ENCODE measurements at places on chromosomes 13 and 19.

DNA sequence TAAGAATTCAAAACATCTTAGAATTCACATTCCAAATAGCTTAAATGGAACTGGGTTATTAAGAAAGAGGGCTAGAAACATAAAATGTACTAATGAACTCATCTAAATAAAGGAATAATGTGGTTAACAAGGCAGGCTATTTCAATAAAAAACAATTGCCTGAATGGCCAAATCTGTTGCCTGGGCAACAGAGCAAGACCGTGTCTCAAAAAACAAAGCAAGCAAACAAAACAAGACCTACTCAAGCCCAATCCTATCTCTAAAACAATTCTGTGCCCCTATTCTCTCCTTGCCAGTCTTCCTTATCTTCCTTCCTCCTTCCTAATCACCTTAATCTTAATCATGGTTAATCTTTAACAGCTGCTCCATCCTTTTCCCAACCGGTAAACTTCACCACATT lies 12.1 kb downstream of the IGFL1 start:
- DNase-seq: no peak

- DNase-seq: no peak
These were observed 7.9 kb downstream of the DCAF15 start for GRCh38 chr19:13959962-13960862.

- DNase-seq: peak; percentile 14
These were observed 3.6 kb upstream of the FAM187B start for GRCh38 chr19:35231956-35232645.

- no peak for DNase-seq
These were observed 216.4 kb downstream of the DLEU7 start for GRCh38 chr13:50627111-50627510.

- DNase-seq: peak; percentile 88
These were observed at the start of gene TNPO2 for GRCh38 chr19:12723641-12724426. Gene TNPO2 (minus strand): TSS chr19:12723932. CDS start chr19:12720977, 2,955 bp downstream.

DNA sequence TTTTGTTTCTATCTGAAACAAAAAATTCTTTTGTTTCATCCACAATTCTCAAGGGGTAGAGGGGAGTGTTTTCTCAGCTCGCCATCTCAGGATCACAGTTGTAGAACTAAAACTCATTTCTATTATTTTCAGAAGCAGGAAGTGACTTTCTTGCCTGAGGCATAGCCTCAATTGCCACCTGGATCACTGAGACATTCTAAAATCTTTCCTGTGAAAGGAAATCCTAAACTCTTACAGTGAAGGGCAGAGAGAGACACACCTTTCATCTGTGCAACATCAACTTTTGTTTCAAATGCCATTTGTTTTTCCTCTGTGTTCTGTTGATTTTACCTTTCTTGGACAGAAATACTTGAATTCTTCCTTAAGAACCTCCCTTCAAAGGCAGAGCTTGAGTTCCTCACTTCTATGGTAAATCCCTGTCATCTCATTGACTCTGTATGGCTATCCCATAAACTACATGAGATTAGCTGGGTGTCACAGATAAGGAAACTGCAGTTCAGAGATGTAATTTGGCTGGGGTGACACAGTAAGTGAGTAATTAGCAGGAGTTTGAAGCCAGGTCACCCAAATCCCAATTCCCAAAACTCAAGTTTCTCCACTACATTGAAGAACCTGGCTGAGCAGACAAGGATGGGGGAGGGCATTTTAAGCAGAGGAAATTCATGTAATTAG lies 224.4 kb upstream of the HTR2A start:
- no peak for DNase-seq

- DNase-seq: peak; percentile 49
These were observed 4.5 kb downstream of the PPP1R12C start for GRCh38 chr19:55112777-55113569.

GRCh38 chr13:106351251-106351650 lies 184.2 kb downstream of the EFNB2 start:
- no peak for DNase-seq

DNA sequence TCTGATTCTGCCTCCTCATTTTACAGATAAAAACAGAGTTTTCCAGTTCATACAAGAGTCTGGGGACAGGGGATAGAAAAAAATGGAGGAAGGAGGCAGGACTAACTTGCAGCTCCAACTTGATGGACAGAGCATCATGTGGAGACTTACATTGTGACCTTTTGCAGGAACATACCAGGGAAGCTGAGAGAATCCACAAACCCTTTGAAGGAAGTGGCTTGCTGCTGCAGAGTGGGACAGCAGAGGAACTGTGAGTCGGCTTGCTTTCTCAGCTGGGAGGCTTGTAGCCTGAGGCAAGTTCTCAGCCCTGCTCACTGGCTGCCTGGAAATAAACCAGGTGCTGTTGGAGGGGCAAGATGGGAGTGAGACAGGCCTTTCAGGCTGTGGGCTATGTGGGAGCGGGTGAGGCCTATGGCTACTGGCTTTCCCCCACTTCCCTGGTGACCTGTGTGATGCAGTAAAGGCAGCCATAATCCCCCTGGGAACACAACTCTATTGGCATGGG lies 614.4 kb downstream of the KCTD12 start:
- peak; percentile 50 for DNase-seq

GRCh38 chr13:76350399-76350798 lies 535.8 kb downstream of the KCTD12 start:
- DNase-seq: no peak

DNA sequence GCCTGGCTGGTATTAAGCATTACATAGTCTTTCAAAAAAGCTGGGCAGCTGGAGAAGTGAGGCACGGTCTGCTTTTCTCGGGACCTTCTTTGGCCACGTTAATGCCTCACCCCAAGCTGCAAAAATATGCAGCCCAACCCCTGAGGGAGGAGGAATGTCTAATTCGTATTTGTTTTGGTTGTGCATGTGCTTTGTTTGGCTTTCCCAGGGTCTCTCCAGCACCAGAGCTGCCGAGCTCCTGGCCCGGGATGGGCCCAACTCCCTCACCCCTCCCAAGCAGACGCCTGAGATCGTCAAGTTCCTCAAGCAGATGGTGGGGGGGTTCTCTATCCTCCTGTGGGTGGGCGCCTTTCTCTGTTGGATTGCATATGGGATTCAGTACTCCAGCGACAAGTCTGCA lies 7.9 kb downstream of the ATP12A start:
- no peak for DNase-seq

DNA sequence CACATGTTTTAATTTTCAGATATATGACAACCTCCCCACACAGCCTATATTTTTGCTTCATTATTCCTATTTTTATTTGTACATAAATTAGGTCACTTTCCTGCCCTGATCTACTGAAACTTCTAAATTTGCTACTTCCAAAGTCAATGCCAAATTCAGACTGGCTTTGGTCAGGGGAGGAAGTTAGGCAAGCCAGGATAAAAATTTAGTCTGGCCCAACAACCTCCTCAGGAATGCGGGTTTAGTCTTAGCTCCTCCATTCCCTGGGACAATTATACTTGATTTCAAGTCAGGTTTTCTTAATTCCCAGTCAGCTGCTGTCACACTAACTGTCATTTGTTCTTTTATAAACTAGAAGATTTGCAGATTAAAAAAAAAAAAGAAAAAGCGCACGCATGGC lies 84.3 kb downstream of the TM9SF2 start:
- no peak for DNase-seq

- DNase-seq: no peak
These were observed 6.8 kb downstream of the FUT6 start for GRCh38 chr19:5832527-5833216.

DNA sequence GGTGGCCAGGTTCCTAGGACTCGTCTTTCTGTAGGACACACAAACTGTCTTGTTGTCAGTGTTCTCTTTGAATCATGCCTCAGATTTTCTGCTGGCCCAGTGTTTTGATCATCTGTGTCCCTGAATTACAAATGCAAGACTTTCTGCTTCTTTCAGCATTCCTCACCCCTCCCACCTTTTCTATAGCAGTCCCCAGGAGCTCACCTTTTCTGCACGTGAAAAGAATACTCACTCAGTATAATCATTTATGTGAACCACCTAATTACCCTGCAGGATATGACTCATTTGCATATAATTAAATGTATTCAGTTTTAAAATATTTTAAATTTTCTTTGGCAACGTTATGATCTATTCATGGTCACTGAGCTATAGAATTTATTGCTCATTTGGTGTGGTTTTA lies 389.2 kb downstream of the ITGBL1 start:
- no peak for DNase-seq

- DNase-seq: no peak
These were observed 19.0 kb downstream of the AKT2 start for GRCh38 chr19:40266119-40266518.

GRCh38 chr13:49608651-49609331 lies 19.5 kb upstream of the ARL11 start:
- DNase-seq: no peak

DNA sequence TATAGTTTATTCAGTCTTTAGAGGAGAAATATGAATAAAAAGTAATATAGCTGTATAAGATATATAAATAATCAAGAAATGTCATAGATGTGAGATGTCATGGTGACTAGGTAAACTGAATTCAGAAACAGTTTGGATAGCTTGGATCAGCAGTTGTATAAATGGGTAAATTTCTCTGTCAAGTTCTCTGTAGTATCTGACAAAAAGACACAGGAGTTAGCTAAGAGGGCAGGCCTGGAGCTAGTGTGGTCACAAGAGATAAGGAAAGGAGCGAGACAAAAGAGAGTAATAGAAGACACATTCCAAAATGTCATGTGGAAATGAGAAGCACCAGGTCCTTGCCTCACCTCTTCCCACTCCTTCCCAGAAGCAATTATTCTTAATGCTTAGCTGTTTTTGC lies 349.0 kb downstream of the LMO7 start:
- DNase-seq: no peak

- DNase-seq: no peak
These were observed 17.5 kb downstream of the MIPEP start for GRCh38 chr13:23871616-23872220.

- DNase-seq: no peak
These were observed 18.4 kb downstream of the NFIX start for GRCh38 chr19:13013649-13014048.

DNA sequence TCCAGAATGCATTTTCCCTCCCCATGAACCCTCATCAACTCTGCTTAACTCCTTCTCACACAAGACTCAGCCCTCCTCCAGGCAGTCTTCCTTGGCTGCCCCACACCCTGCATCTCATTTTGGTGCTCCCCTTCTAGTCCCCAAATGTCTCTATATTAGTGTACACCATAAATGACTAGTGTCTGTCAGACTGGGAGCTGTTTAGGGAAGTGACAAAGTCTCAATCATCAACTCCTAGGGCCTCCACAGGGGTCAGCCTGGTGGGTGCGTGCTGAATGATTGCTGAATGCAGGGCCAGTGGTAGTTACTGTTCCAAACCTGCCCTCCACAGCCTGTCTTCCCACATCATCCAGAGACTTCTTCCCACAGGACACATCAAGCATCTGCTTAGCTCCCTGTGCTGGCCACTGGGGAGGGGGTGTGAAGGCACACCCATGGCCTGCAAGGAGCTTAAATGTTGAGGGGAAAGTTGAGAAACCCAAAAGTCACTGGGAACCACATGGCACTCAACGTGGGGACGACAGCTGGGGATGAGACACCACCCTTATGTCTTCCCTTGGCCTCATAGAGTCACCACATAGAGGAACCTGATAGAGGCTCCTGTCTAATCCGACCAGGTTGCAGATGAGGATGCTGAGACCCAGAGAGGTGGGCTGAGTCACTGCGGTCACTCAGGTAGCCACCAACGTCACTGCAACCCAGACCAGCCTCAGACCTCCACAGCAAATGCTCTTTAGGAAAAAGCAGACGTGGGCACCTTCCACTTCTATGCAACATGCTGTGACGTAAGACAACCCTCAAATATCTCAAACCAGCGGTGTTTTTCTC lies 79.3 kb upstream of the TM9SF2 start:
- no peak for DNase-seq

GRCh38 chr13:27293076-27293691 lies 22.6 kb downstream of the RASL11A start:
- no peak for DNase-seq

GRCh38 chr19:49114630-49115363 lies 627 bp downstream of the LIN7B start:
- DNase-seq: peak; percentile 85

GRCh38 chr13:112635323-112635722 lies 47.4 kb upstream of the TUBGCP3 start:
- no peak for DNase-seq

DNA sequence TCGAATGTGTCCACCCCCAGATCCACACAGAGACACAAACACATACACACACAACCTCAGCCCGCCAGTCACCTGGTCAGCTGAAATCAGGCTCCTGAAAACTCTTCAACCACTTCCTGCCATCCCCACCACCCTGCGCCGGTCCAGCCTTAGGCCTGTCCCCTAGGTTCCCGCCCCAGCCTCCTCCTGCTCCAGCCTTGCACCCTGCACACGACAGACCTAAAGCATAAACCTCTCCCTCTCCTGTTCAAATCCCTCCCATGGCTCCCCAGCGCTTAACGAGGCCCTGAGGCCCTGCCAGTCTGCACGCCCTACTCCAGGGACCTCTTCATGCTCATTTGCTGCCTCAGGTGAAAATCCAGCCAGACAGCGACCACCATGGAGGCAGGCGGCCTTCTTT lies 7.1 kb downstream of the PNMA8B start:
- no peak for DNase-seq

DNA sequence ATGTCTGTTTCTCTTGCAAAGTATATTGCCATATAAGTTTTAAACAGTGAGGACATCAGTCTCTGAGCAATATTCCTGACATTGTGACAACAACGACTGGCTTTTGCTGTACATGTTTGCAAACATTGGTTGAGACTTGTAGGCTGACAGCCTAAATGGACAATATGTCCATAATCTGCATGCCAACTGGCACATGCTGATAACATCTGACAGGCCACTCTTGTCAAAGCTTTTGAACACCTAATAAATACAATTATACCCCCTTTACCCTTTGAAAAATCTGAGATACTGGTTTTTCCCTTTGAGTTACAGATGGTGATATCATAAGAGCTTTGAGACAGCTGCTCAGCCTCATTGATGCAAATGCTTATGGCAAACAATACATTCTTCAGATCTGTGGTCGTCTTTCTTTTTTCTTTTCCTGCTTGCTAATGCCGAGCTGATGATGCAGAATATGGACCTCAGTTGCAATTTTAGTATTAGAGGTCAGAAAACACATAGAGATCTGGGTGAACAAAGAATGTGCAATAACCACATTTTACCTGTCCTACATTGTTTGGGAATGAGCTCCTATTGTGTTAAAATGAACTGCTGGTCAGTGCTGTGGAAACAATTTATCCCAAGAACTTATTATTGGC lies 114.9 kb downstream of the RFC3 start:
- DNase-seq: no peak

GRCh38 chr19:54724644-54725043 lies 402 bp downstream of the KIR3DL3 start:
- DNase-seq: no peak

DNA sequence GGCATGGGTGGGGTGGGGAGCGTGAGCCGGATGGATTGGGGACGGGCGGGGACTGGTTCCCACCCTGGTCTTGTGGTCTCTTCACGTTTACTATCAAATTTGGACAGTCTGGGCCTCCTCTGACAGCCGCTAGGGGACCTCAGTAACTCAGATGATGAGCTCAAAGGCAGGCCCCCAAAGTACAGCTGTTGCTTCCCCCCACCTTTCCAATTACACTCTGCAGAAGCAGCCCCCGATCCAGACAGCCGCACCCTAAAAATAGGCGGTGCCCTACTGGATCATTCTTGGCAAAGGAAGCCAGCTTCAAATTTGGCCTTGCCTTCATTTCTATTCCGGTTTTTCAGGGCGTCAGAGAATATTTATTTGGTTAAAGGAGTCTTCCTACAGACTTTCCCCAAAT lies 1.9 kb upstream of the FOXO1 start:
- no peak for DNase-seq
